Suprapubic skin (tissue), 4 donors: ENCODE measurements at places on chromosomes 11 and 22.

- DNase-seq: no peak
These were observed 7.6 kb downstream of the ZNF70 start for GRCh38 chr22:23743303-23743705.

DNA sequence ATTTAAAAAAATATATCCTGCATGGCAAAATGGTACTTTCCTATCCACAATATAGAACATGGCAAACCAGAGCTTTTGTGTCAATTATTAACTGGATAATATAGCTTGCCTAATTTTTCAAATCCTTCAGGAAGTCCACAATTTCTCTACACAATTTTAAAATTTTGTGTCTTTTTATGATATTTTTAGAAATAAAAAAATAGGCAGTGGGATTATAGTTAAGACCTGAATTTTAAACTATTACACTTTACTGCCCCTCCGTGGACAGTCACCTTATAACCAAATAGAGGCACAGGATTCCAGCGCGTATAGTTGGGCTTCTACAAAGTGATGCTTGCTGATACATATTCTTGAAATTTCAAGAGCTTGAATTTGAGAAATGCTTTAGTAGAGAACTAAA is 2.1 kb upstream of the DMC1 start:
- no peak for DNase-seq

DNA sequence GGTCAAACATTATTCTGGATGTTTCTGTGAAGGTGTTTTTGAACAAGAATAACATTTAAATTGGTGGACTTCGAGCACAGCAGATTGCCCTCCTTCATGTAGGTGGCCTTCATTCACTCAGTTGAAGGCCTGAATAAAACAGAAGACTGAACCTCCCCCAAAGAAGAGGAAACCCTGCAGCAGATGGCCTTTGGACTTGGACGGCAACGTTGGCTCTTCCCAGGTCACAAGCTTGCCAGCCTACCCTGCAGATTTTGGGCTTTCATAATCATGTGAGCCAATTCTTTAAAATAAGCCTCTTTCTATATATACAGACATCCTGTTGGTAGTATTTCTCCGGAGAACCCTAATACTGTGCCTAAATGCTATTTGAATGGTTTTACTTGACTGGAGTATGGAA is 432.2 kb upstream of the NARS2 start:
- no peak for DNase-seq

DNA sequence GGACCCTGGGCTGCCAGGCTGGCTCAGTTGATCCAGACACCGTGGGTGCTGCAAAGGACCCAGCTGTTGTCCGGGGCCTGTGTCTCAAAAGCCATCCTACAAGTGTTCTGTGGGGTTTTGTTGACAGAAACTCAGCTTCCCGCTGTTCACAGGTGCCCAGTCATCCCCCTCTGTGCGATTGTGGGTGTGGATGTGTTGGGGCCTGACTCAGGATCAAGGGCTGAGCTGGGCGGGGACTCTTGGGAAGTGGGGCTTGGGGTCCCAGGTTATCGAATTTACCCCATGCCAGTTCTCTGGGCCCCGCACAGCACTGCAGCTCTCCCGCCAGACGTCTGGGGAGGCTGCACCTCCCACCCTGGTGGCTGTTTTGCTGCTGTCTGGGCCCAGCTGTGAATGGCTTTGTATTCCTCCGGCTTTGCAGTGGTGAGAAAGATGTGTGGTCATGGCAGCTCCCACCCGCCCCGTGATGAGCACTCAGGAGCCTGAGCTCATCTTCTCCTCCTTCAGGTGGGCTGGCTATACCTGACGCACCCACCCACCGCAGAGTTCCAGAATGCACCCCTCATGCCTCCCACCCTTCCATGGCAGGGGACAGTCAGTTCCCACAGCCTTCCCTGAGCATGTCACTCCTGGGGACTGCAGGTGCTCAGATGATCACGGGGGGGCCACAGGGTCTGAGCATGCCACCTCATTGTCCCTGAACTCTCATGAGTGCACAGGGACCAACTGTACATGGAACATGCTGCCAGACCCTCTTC is 3.6 kb upstream of the AP2A2 start:
- DNase-seq: no peak

DNA sequence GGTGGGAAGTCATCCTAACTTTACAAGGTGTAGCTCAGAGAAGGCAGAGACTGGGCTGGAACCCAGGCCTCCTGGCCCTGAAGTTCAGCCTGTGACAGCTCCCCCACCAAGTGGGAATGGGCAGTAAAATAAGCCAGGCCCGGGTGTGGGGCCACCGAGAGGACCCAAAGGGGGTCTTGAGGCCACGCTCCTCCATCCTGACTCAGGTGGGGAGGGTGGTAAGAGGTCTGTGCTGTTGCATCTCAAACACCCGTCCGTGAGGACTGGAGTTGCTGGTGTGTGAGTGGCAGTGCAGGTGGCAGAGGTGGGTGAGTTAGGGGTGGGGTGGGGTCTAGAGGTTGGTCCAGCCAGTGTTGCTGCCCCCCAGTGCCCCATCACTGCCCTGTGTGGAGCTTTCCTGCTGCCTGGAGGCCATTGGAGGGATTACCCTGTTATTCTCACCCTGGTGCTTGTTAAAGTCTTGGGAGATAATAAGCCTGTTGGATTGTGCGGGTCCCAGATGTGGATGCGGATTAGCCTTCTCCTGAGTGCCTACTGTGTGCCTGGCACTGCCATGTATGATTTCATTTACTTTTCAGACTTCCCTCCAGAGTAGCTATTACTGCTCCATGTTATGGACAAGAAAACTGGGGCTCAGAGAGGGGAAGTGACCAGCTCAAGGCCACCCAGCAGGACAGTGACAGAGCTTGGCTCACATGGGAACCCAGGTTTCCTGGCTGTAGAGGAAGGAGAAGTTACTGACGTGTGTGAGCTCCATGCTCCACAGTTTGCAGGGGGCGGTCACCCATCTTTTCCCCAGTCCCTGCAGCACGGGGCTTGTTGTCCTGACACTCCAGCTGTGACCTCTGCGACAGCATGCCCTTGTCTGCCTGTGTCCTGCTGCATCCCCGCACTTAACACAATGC is 12.9 kb downstream of the SERPINH1 start:
- DNase-seq: no peak

DNA sequence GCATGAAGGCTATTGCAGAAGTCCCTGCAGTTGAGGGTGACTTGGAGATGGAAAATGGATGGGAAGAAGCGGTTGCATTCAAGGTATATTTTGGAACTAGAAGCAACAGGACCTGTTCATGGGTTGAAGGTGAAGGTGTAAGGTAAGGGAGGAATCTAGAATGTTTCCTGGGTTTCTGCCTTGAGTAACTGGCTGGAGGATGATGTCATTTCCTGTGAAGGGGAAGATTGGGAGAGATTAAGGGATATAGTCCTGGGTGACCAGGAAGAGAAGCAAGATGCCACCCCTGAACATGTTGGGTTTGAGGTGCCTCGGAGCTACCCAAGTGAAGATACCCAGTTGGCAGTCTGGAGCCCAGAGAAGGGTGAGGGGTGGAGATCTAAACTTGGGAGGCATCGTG is 12.1 kb upstream of the MOGAT2 start:
- no peak for DNase-seq

DNA sequence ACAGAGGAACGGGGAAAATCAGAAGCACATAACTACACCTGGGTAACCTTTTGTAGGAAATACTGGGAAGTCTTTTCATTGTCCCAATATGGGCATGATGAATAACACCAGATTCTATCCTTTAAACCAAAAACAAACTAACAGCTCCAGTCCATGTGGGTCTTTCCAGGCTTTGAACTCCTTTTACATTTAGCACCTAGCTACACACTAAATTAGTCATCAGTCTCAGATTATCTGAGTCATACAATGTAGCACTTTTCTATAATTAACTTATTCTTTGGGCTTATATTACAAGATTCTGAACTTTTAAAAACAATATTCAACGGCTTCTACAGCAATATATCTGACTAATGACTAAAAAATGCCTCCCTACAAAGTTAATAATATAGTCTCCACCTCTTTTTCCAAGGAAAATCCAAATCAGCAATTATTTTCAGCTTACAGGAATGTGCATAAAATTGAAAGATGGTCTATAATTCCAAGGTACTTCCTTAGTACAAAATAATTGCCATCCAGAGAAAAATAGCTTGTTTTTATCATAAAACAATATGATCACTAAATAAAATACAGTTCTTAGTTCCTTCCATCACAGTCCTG is 26.3 kb downstream of the STK33 start:
- no peak for DNase-seq

GRCh38 chr11:76824980-76825725 is 35.6 kb upstream of the ACER3 start:
- DNase-seq: no peak

DNA sequence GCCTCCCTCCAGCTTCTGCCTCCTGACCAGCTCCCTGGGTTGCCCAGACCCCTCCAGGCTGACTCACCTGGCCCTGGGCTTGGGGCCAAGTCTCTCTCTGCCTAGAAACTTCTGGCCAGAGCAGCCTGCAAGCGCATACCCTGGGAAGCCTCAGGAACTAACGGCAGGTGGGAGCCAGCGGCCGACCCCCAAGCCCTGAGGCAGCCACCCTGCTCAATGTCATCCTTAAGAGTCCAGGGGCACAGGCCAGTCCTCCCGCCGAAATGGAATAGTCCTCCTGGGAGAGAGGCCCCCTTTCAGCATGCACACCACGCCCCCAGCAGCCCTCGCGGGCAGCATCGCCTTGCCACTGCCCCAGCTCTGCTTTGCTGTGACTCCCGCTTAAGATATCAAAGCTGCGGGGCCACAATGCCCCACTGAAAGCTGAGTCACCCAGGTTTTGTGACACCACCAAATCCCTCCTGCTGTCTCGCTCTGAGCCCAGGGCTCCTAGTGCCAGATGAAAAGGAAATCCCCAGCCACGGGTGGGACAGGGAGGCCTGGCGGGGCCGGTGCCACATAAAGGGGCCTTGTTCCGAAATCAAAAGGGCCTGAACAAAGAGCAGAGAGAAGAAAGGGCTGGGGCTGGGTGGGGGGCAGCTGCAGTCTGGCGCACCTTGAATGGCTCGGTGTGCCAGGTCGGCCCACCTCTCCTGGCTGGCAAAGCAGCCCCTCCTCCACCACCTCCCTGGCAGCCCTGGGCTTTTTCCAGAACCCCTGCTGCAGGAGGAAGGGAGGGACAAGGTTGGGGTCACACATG is 21.4 kb upstream of the FGF3 start:
- no peak for DNase-seq

DNA sequence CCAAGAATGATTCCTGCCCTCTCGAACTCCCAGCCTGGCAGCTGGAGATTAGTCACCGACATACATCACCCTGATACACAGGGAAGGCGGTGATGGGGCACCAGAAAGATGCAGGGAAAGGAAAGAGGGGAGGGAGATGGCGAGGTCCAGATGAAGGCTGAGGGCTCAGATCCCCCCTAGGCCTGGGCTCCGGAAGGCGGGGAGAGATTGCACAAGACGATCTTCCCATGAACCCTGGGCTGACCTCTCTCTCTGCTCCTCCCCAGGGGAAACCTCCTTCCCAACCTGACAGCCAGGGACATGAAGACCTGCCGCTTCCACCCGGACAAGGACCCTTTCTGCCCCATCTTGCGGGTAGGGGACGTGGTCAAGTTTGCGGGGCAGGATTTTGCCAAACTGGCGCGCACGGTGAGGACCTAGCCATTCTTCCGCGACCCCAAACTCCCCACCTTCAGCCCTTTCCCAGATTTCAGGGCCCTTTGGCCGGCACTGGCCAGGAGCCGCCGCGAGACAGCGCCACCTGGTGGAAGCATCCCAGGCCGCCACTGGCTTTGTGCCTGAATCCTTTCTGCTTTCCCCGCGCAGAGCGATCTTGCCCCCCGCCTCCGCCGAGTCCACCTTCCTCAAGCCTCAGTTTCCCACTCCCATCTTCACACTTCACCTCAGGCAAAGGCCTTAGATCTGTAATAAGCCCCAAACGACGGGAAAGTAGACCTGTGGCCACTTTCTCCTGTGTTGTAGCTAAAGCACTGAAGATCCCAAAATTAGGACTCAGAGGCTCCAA is 11.5 kb downstream of the P2RX3 start:
- DNase-seq: peak; percentile 86

GRCh38 chr22:37162221-37163095 is 12.7 kb upstream of the IL2RB start:
- DNase-seq: no peak

- no peak for DNase-seq
These were observed 71.4 kb upstream of the BMAL1 start for GRCh38 chr11:13206086-13206640.

DNA sequence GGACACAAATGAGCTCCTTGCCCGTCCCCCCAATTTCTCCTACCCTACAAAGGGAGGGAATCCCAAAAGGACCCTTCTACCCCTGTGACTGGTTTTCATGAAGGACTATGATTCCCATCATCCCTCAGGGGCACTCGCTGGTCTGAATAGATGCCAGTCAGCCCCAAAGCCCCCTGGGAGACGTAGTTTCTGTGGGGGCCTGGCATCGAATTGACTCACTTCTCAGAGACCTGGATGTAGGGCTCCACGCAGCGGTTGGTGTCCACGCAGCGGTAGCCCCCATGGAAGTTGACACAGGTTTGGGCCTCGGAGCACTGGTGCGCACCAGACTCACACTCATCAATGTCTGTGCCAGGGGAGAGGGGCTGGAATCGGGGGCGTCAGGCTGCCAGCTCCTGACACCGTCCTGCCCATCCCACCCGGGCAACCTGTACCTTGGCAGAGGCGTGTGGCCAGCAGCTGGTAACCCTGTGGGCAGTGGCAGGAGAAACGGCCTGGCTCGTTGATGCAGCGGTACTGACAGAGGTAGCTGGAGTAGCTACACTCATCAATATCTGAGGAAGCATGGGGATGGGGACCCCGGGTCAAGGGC is 4.4 kb downstream of the EFEMP2 start:
- no peak for DNase-seq

DNA sequence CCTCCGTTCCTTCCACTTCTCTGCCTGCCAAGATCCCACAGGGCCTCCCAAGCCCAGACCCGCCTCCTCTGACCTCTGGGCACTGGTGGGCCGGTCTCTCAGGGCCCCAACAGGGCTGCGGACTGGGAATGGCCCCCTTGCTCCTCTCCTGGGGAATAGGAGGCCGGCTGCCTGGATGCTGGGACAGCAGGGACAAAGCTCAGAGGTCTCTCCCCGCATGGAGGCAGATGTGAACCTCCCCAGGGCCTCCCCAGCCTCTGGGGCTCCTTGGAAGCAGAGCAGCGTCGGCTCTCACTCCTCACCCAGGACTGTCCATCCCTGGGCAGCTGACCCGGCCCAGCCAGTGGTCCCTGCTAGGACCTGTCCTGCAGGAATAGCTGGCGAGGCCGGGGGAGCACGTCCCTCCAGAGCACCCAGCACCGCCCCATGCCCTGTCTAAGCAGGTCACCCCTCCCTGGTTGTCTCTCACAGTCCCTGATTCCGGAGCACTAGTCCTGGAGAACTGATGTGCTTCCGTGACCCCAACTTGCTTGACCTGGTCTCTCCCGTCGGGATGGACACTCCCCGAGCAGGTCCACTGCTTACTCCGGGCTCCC is 85.8 kb downstream of the RTL6 start:
- DNase-seq: no peak

- DNase-seq: no peak
These were observed 21.4 kb upstream of the CRTAM start for GRCh38 chr11:122816761-122817520.

- no peak for DNase-seq
These were observed 61.6 kb upstream of the PTPN5 start for GRCh38 chr11:18853086-18853720.

GRCh38 chr11:107567739-107568335 is 2.3 kb upstream of the ALKBH8 start:
- DNase-seq: no peak

GRCh38 chr11:34640050-34640923 is 19.4 kb downstream of the EHF start:
- no peak for DNase-seq

- DNase-seq: no peak
These were observed 238.4 kb upstream of the DDI1 start for GRCh38 chr11:103798026-103798425.

GRCh38 chr22:38841211-38841610 is 2.6 kb downstream of the NPTXR start:
- no peak for DNase-seq

- DNase-seq: no peak
These were observed 68.4 kb downstream of the GAS2 start for GRCh38 chr11:22734628-22735345.
